ENCODE measurements at places on chromosomes 6 and 20.

DNA sequence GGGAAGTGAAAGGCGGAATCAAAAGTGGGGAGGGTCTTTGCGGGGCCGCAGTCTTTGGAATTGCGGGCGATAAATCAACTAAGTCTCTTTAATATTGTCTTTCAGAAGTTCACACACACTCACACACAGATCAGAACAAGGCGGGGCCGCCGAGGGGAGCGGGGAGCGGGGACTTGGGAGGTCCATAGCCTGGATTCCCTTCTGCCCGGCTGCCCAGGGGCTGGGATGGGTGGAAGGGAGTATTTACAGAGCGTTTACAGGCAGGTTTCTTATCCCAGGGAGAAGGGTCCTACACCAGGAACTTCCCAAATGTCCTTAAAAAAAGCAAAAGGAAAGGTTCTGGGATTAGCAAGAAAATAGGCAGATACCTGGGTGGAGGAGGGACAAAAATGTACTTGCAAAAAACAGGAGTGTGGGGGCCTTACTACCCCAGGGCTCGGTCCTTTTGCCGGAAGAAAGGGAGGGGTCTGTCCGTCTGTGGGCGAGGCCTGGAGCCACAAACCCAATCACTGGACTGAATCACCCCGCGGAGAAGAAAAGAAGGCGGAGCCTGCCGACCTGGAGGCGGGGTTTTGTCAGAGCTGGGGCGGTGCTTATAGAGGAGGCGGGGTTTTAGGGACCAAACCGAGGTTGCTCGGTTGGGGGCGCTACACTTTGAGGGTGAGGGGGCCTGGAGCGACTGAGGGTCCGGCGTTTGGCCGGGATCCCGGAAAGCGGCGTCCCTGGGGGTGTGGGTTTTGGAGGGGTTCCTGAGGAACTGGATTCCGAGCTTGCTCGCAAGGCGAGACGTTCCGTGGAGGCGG, 3.2 kb downstream of the PRRT1 start:
- DNase-seq = no peak

GRCh38 chr20:59692139-59692538, 87.8 kb downstream of the PHACTR3 start:
- no peak for DNase-seq

- no peak for DNase-seq
These were observed 133.5 kb downstream of the PHACTR3 start for GRCh38 chr20:59737816-59738215.

GRCh38 chr6:93124006-93124632, 295.2 kb downstream of the EPHA7 start:
- no peak for DNase-seq

DNA sequence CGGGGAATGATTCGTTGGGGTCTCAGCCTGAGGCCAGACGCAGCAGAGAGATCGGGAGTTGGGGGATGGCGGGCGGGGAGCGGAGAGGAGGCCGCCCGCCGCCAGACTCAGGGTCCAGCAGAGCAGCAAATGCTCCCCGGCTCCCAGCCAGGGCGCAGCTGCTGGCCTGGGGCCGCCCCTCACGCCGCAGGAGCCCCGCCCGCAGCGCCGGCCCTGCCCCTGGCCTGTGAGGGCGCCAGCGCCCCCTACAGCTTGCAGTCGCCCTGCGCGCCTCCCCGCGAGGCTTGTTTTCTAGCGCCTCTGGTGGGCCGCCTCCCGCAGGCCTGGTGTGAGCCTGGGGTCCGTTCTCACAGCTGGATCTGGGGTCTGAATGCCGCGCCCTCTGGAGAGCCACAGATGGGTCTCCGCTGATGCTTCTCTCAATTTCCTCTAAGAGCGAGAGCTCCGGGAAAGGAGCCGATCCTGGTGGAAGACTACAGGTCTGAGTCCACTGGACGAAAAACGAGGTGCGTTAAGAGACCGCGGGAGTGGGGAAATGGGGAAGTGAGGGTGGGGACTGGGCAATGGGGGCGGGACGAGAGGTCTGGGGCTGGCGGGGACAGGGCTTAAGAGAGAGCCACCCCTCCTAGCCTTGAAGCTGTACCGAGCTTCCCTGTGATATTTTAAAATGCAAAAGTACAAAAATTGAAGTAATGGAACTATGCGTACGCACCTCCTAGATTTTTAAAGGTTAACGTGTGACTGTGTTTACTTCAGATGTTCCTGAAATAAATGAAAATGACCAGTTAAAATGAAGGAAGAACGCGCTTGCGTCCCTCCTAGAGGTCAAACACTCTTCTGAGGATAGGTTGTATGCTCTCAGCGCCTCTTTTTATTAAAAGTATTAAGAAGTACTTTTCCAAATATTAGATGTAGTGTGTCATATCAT, 30.1 kb downstream of the TRIM38 start:
- DNase-seq = peak; percentile 82

- no peak for DNase-seq
These were observed 84.6 kb downstream of the AK9 start for GRCh38 chr6:109606359-109606758.

DNA sequence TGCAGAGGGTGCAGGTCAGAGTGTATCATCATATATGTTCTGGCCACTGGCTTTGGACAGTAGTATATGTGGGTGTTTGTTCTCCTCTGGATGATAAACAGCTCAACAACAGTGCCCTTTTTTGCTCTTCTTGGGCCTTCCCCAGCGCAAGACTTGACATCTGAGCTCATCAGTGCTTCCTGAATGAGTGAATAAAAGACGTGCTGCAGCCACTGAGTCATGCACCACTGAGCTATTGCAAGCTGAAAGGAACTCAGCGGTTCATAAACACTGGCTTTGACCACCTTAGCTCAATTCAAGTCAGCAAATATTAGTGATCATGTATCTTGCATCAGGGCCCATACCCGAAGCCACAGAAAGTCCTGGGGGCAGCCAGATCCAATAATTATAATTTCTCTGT, 105.3 kb upstream of the KCNG1 start:
- peak; percentile 66 for DNase-seq

GRCh38 chr6:45741437-45742171, 274.1 kb downstream of the CLIC5 start:
- DNase-seq = peak; percentile 81

DNA sequence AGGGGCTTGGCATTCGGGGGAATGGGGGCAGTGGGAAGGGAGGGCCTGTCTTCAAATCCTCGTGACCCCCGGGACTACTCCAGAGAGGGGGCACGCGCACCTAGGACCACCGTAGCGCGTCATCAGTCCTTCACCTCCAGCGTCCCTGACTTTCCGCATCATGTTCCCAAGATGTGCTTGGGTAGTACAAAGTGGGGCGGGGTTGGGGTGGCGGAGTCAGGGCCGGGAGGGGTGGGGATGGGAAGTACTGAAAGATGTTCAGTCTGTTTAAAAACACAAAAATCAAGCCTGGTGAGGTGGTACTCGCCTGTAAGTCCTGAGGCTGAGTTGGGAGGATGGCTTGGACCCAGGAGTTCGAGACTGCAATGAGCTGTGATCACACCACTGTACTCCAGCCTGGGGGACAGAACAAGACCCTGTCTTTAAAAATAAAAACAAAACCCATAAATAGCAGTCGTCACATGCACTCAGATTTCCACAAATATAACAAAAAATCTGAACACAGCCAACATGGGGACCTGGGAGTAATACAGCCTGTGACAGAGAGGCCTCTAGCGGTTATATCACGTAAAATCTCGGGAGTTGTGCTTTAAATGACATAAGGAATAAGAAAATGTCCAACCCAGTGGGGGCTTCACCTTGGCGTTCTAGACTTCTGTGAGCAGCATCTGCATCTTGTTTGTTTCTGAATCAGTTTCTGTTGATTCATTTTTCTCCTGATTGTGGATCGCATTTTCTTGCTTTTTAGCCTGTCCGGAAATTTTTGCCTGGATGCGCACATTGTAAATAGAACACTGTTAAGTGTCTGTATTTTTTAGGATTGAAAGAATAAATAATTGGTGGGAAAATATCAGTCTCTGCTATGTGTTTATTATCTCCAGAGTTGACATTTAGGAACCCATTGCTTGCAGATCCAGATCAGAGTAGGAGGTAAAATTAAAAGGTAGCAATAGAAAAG, 698 bp upstream of the LRP11 start:
- DNase-seq = no peak

- no peak for DNase-seq
These were observed 494.1 kb downstream of the HACE1 start for GRCh38 chr6:104365451-104366234.

DNA sequence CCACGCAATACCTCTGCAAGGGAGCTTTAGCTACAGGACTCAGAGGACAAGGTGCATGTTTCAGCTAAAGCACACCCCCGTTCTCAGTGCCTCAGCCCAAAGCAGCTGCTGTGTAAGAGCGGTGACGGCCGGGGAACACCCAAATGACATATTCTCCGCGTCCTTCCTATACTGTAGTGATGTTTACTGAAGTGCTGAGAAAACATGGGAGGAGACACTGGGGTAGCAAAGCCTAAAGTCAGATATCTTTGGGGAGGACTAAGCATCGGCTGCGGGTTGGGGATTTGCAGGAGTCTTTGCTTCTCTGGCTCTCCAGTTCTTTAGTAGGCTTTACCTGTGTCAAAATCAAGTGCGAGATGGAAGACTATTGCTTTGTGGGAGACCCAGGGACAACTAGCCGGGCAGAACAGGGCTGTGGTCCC, 1.7 kb downstream of the SLC22A23 start:
- no peak for DNase-seq

DNA sequence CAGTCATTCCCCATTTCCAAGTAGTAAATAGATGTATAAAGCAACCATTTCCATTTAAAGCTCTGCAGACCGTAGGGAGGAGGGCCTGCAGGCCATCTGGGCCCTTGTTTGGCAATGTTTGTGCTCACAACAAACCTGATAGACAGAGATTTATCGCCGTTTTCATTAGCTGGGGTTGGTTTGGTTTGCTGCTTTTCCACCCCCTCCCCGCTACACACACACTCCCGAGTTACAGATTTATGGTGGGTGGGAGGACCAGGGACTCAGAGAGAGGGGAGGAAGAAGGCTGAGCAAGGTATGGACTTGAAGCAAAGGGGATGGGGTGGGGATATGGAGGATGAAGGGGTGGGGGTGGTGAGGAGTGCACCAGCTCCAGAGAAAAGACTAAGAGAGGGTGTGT, 36.6 kb upstream of the FOXP4 start:
- no peak for DNase-seq

GRCh38 chr6:127058027-127058426, 60.4 kb upstream of the RSPO3 start:
- peak; percentile 23 for DNase-seq

- DNase-seq = no peak
These were observed 93.7 kb downstream of the NDUFAF5 start for GRCh38 chr20:13878566-13878965.

- DNase-seq = no peak
These were observed 52.9 kb upstream of the PLCB4 start for GRCh38 chr20:9015984-9016324.

GRCh38 chr20:41533537-41534136, 84.5 kb downstream of the CHD6 start:
- no peak for DNase-seq

DNA sequence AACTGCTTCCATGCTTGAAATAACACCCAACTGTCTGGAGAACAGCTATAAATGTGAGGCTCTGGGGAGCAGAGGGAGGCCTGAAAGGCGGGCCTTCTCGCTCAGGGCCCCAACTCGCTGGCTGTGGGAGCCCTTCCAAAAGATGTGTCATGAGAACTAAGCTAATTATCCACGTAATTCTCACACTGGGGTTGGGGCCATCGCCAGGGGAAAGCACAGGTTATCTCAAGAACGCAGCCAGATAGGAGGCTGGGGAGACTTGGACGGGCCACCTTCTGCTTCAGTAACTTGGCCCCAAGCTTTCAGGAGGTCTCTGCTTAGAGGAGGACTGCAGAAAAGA, 1.6 kb downstream of the PXDC1 start:
- DNase-seq = peak; percentile 71

GRCh38 chr6:20116792-20117191, 95.5 kb downstream of the MBOAT1 start:
- DNase-seq = no peak

DNA sequence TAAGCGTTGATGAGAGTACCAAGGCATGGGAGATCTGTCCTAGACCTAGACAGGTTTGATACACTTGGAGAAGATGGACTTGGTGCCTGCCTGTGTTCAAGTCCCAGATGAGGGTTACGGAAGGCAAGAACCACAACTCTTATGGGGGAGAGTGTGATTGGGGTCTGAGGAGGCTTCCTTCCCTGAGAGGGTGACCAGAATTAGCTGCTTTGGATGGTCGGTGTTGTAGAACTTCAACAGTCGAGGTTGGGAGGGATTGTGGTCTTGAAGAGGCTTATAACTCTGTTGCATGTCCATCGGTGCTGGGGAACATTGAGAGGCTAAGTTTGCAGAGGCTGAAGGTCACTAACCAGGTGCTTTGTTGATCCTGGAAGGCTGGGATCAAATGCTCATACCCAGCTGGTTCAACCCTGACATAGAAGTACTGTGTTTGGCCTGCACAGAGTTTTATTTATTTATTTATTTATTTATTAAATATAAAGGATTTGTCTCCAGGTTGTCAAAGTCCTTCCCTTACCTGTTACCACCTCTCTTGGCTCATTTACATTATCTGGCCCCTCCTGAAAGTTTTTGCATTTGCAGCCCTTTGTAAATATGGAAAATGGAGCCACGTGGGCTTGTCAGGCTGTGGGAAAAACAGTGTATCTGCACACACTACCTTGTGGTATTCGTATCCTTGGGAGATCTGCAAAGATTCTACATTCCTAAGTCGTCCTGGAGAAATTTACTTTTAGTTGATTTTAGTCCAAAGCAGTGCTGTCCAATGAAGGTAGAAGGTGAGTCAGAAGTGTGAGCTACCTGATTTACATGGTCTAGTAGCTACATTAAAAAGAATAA, 15.8 kb upstream of the EFCAB8 start:
- no peak for DNase-seq

GRCh38 chr20:60749804-60750602, 502.1 kb upstream of the CDH4 start:
- DNase-seq = no peak

GRCh38 chr6:33243476-33243875, 28.2 kb downstream of the VPS52 start:
- DNase-seq = no peak

DNA sequence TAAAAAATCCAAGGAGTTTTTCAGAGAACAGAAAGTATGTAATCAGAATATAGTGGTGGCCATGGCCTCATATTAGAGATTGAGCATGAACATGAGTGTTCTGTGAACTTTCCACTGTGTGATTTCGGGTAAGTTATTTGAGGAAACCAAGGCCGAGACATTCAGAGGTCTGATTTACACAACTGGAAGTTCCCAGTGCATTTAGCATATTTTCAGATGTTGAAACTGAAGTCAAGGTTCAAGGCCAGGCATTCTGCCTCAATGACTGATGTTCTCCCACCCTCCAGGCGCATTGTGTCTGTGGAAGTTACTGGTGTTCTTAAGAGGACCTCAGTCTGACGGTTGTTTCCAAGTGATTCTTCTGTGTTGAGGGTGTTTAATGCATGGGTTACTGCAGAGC, 26.2 kb downstream of the RNF144B start:
- DNase-seq = no peak

GRCh38 chr20:42150230-42150629, 532.1 kb upstream of the CHD6 start:
- DNase-seq = no peak

- DNase-seq = no peak
These were observed 12.7 kb downstream of the EXOC2 start for GRCh38 chr6:680251-680650.

- DNase-seq = no peak
These were observed 186.4 kb upstream of the DEFB112 start for GRCh38 chr6:50236164-50236563.

- DNase-seq = no peak
These were observed 2.6 kb upstream of the GID8 start for GRCh38 chr20:62935204-62935967.

- no peak for DNase-seq
These were observed 255.7 kb downstream of the GJA1 start for GRCh38 chr6:121691126-121691551.

GRCh38 chr6:45002390-45003105, 325.6 kb upstream of the RUNX2 start:
- DNase-seq = peak; percentile 10

GRCh38 chr20:19932170-19932667, 84.9 kb upstream of the NAA20 start:
- DNase-seq = peak; percentile 80

Data from fibroblast of skin of left quadriceps (primary cell).